Hindlimb muscle (tissue), 1 donor: ENCODE measurements at places on chromosomes 2 and 18. TPM values are rescaled to one million over a fixed set of nuclear protein-coding genes. Genes with fewer than 3 reads are reported as not detected.

The HOXD12 gene
- polyA plus RNA-seq = not detected

The CDK15 gene
- 2.9 TPM for polyA plus RNA-seq

The CYP20A1 gene
- 14.7 TPM for polyA plus RNA-seq

The POTEJ gene
- 0.06 TPM for polyA plus RNA-seq

The ABCG8 gene
- 0.10 TPM for polyA plus RNA-seq

The DSG2 gene
- 3.8 TPM for polyA plus RNA-seq

The C2orf15 gene
- polyA plus RNA-seq = 0.56 TPM

The GAREM1 gene
- 8.1 TPM for polyA plus RNA-seq

The FBXO48 gene
- polyA plus RNA-seq = 1.8 TPM

The REG3A gene
- not detected for polyA plus RNA-seq

The MAL gene
- polyA plus RNA-seq = 5.2 TPM

The ECEL1 gene
- 0.39 TPM for polyA plus RNA-seq

The IHH gene
- polyA plus RNA-seq = not detected

GRCh38 chr2:10406016-10406415, 42.1 kb downstream of the ODC1 start:
- DNase-seq = no peak

GRCh38 chr2:148993351-148993750, 45.1 kb upstream of the LYPD6B start:
- DNase-seq = no peak

DNA sequence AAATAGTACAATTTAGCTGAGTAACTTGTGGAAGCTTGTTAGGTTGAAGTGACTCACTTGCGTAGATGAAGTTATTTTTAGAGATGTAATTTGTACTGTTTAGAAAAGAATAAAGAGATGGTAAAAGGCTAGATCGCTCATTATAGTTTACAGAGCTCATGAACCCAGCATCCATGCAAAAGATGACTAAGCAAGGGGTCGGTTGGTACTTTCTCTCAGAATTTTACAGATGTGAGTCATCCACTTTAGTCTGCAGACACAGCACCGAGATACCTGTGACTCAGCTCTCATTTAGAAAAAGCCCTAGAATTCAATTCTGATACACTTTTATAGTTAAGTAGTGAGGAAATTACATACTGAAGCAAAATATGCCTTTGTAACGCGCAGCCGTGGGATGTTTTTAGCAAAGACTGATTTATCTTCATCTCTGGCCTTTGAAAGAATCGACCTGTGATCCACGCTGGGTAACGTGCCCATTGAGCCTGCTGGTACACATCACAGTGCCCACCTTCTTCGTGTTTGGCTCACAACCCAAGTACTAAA, 116.5 kb upstream of the FOSL2 start:
- no peak for DNase-seq

GRCh38 chr2:48588745-48589144, 28.9 kb upstream of the GTF2A1L start:
- DNase-seq = no peak

DNA sequence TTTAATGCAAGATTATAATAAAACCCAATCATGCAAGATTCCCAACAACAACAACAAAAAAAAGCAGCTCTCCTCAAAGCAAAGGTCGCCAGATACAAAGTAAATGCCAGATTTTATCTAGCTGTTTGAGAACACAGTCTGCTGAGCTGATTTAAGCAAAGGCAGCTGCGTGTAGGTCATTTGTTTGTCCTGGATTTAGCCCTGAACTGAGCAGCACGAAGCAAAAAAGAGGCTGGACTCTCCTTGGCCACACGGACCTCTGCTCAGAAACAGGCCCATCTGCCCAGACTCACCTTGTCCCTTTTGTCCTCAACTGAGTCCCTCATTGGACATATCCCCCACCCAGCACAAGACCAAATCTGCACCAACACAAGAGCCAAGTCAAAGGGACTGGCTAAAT, 91.5 kb downstream of the PID1 start:
- DNase-seq = peak; percentile 20

GRCh38 chr2:119157850-119158511, 570 bp downstream of the C1QL2 start:
- no peak for DNase-seq

DNA sequence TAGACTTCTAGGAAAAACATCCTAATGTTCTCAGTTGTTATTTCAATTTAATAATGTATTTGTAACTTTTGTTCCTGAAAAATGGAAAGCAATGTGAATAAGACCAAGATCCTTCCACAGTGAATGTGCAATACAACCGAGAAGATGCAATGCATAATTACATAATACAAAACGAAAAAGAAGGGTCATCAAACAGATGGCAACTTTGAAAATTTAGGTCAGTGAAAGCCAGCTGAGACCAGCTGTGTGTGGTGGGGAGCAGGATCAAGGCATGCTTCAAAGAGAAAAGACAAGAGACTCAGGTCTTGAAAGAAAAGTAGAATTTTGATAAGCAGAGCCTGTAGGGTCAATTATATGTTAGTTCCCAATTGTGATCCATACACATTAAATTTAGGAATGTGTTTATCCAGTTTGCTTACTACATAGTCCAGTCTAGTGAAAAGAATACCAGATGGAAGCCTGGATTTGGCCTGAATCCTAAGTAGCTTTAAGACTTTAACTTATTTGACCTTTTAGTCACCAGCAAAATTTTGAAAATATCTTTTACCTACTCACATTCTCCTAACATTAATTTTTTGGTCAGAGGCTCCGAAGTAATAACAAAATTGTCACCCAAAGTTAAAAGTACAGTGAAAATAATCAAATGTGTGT, 93.7 kb downstream of the COBLL1 start:
- no peak for DNase-seq

GRCh38 chr2:207328944-207329386, 163.2 kb upstream of the KLF7 start:
- no peak for DNase-seq

DNA sequence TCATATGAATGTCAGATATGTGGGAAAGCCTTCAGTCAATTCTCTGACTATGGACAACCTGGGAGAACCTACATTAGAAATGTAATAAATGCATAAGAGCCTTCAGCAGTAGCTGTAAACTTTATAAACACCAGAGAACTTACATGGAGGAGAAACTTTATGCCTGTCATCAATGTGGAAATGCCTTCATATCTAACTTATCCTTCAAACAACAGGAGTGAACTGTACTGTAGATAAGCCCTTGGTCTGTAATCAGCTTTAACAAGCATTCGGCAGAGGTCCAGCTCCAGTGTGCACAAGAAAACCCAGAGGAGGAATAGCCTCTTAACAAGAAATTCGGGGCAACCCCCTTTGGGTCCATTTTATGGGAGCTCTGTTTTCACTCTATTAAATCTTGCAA, 14.8 kb upstream of the UXS1 start:
- no peak for DNase-seq

GRCh38 chr18:74273394-74273793, 18.4 kb downstream of the CYB5A start:
- DNase-seq = no peak

- no peak for DNase-seq
Measured at GRCh38 chr2:64313398-64313723, 140.6 kb upstream of the LGALSL start.

DNA sequence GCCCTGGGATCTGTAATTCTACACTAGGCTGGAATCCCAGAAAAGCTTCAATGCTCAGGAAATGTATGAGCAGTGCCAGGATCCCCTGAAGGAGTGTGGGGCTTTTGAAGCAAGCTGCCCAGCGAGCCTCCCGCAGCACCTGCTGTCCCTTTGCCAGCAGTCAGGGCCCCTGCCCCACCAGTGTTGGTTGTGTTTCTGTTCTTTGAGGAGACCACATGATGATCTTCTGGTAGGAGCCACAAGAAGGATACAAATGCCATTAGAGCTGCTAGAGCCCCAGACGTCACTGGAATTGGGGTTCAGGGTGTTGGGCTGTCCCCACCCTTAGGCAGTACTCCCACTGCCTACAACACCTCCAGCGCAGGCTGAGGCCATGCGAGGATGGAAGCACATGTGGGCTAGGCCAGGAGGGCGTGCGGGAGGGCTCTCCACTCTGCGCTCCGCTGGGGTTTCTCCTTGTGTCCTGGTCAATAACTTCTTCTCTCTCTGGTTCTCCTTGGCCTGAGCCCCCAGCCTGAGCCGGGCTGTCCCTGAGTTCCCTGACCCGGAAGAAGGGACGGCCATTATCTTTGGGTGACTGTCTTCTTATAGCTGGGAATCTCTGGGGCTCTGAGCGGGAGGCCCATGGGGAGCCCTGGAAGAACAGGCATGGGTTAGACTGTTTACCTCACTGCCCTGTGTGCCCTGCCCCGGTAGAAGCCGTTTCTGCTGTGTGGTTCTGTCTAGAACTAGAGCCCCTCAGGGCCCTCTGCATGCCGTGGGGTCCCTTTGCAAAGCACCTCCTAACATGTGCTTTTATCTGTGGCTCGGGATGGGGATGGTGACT, 73.9 kb downstream of the LRRFIP1 start:
- DNase-seq = no peak

- no peak for DNase-seq
Measured at GRCh38 chr2:49598231-49598630, 443.9 kb upstream of the FSHR start.

- DNase-seq = no peak
Measured at GRCh38 chr2:157758586-157758985, 117.5 kb downstream of the ACVR1 start.

- DNase-seq = peak; percentile 68
Measured at GRCh38 chr2:147051248-147051647, 793.6 kb upstream of the ACVR2A start.

GRCh38 chr2:2484301-2484700, 153.2 kb upstream of the MYT1L start:
- no peak for DNase-seq

- DNase-seq = no peak
Measured at GRCh38 chr2:121121661-121122060, 163.3 kb downstream of the TFCP2L1 start.

GRCh38 chr2:33265584-33266338, 210.7 kb upstream of the RASGRP3 start:
- DNase-seq = no peak

DNA sequence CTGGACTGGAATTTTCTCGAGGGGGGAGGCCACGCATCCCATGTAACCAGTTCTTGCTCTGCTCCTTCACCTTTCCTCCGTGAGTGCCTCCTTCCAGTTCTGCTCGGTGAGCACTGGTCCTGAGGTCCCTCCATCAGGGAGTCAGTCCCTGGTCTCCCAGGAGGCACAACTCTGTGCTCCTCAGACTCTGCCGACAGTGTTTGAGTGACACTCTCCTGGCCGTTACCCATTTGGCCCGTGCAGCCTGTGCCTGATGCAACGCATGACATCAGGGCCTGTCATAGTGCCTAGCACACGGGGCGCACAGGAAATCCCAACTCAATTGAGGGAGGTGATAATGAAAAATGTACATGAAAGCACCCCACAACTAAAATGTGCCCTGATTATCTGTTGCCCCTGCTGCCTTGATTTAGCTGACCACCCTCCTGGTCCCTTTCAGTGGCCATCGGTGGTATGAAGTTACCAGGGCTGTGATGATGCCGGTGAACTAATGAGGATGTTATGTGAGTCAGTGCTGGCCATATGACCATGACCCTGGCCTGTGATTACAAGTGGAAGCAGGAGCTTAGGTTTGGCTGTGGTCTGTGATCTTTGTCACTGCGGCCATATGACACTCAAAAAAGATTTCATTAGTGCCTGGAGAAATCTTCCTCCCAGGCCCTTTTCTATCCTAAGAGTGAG, 144.6 kb downstream of the TDRD15 start:
- no peak for DNase-seq

- no peak for DNase-seq
Measured at GRCh38 chr2:231425811-231426703, 30.5 kb downstream of the B3GNT7 start.

DNA sequence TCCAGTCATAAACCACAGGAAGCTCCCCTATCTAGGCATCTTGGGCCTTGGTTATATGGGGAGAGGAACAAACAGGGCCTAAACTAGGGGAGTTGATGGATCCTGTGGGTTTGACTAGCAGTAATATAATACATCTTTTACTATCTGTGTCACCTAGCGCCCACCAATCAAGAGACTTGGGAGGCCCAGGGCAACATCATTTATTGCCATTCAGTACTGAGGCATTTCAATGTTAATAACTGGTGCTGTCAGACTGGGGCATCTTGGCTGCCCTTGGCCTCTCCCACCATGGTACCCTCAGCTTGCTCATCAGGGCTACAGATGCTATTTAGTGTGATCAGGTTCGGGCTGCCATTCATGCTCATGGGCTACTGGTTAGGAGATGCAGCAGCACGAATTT, 320.7 kb downstream of the MYCN start:
- no peak for DNase-seq

DNA sequence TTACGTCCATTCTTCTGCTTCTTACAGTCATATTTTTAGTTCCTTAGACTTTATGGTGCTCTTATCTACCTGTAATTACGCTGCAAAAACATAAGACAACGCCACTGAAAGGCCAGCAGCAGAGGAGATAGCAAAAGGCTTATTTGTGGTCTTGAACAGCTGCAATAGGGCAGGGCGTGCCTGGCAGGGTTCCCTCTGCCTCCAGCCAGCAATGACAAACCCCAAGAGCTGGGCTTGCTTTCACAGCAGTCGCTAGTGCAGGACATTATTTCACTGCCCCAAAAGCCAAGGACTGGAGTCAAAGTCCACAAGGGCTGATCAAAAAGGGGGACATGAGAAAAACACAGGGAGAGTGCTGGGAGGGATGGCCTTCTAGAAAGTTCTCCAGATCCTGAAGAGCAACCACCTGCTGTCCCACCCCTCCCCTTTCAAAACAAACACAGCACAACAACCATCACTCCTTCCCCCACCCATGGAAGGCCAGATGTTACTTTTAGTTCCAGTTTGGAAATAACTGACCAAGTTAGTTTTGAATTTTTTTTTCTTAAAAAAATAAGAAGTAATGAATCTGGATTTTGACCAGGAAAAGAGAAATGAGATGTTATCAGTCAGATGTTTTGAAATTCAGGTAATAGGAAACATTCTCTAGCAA, 127.8 kb downstream of the RBMS1 start:
- DNase-seq = peak; percentile 77

DNA sequence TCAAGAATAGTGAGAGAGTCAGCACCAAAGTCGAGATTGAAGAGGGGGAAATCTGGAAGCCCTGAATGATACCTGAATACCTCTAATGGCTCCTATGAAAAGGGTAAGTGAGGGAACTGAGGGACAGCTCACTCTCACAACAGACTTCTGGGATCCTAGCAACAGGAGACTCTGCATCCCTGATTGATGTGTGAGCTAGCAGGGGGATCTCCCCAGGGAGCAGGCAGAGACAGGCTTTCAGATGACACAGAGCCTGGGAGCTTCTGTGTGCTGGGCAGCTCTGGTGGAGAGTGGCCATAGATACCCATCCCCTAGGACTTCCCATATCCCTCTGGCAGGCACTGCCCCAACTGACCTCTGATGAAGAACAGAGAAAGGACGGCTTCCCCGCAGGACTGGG, 206.2 kb downstream of the EXOC6B start:
- DNase-seq = no peak

DNA sequence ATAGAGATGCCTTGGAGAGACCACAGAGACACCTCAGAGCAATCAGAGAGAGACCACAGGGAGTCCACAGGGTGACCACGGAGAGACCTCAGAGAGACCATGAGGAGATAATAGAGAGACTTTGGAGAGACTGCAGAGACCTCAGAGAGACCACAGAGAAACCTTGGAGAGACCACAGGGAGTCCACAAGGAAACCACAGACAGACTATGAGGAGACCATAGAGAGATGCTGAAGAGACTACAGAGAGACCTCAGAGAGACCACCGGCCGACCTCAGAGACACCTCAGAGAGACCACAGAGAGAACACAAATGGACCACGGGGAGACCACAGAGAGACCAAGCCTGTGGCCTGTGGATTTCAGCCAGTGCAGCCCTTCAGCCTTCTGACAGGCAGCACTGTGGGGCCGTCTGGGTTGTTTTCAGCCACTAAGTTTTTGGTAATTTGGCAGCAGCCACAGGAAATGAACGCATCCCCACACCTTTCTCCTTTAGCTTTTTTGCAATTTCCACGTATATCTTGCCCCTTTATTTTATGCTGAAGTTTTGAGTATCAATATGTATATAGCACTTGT, 11.4 kb upstream of the TMEM18 start:
- DNase-seq = no peak
